ENCODE measurements at places on chromosomes 1 and 21. TPM values are rescaled to one million over a fixed set of nuclear protein-coding genes. Genes with fewer than 3 reads are reported as not detected.

MMEL1 gene
- not detected for total RNA-seq

DNA sequence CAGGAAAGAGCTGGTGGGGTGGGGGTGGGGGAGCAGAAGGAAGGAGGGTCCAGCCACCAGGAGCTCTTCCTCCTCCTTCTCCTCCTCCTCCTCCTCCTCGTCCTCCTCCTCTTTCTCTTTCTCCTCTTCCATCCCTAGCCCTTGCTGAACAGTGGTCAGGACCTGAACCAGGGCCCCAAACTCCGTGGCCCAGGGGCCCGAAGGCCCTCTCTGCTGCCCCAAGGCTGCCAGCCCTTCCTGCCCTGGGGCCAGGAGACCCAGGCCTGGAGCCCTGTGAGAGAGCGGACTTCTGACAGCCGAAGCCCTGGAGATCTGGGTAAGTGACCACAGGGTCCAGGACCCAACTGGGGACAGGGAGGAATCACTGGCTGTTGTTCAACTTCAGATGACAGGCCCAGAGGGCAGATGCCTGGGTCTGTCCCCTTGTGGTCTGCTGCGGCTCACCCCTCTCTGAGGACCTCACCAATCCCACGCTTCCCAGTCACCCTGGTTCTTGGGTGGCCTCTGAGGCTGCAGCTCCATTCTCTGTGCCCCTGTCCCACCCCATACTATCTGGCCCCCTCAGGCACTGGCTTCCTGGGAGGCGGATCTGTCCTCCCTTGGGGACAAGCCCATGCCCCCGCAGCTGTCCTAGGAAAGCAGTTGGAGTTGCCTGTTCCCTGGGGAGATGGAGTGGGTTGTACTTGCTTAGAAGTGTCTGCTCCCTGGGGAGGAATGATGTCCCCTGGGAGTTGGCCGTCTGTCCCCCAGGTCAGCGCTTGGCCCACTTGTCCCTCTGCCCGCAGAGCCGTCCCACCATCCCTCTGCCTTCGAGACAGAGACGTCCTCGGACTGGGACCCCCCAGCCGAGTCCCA, 51.8 kb downstream of the VWA5B1 start:
- no peak for DNase-seq

IGSF9 gene
- not detected for total RNA-seq

GRCh38 chr1:164137273-164137925, 421.6 kb upstream of the PBX1 start:
- DNase-seq, result no peak

DNA sequence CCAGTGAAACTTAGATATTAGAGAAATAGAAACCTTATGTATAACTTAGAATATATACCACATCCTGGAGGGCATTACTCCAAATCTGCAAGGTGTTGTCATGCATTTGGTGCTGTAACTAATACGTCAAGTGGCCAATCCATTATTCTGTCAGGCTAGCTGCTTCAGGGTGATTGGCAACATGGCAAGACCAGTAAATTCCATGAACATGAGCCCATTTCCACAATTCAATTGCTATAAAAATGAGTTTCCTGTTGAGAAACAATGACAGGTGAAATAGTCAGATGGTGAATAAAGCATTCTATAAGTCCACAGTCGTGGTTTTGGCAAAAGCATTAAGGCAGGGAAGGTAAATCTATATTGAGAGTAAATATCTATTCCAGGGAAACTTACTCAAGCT, 566.0 kb downstream of the ADGRL2 start:
- DNase-seq, result no peak

- no peak for DNase-seq
Measured at GRCh38 chr1:87464022-87464490, 135.4 kb downstream of the LMO4 start.

- DNase-seq, result peak; percentile 10
Measured at GRCh38 chr1:230425252-230426091, 660 bp downstream of the PGBD5 start.

ACTL8 gene
- not detected for total RNA-seq

DNA sequence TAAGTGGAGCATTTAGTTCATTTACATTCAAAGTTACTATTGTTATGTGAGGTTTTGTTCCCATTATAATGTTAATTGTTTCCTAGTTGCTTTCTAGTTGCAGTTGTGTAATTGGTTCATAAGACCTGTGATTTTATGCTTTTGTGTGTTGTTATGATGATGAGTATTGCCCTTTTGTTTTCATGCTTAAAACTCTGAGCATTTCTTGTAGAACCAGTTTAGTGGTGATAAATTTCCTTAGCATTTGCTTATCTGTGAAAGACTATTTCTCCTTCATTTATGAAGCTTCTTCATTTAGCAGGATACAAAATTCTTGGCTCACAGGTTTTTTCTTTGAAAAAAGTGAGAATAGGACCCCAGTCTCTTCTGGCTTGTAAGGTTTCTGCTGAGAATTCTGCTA, 274.8 kb upstream of the SPAG17 start:
- DNase-seq, result no peak

DNA sequence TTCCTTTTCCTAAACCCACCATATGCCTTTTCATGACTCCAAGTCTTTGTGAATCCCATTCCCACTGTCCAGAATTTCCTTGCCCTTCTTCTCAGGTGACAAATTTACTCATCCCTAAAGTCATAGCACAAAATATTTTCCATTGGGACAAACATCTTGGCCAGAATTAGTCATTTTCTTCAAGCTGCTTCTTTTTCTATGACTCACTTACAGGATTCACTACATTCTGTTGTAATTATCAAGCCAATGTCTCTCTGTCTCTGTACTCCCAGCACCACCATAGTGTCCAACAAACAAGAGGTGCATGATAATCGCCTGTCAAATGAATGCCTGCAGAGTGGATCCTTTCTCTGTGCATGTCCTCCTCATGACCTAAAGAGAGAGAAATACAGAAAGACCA, 37.8 kb downstream of the SGIP1 start:
- DNase-seq, result no peak

S100A16 gene
- 318 TPM for total RNA-seq

DNA sequence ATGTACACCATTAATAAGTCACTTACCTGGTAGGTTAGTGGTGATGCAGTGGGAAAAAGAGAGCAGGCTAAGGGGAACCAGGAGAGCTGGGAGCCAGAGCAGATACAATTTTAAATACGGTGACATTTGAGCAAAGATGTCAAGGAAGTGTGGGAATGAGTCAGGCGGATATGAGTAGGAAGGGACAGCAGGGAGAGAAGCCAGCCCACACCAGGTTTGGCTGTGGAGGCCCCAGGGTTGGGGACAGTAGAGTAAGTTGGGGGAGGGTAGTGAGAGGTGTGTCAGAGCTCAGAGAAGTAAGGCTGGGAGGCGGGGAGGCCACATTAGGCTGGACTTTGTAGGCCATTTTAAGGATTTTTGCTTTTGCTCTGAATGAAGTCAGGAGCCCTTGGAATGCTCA, 482.0 kb downstream of the DISC1 start:
- no peak for DNase-seq

SYT6 gene
- not detected for total RNA-seq

GRCh38 chr1:171794085-171794484, 12.6 kb downstream of the METTL13 start:
- peak; percentile 55 for DNase-seq

LAMTOR5 gene
- 137 TPM for total RNA-seq

- no peak for DNase-seq
Measured at GRCh38 chr1:168321945-168322344, 41.3 kb downstream of the TBX19 start.
